ENCODE measurements at places on chromosomes 4 and X.

GRCh38 chr4:40461879-40462278 lies 126.7 kb downstream of the CHRNA9 start:
- no peak for DNase-seq

DNA sequence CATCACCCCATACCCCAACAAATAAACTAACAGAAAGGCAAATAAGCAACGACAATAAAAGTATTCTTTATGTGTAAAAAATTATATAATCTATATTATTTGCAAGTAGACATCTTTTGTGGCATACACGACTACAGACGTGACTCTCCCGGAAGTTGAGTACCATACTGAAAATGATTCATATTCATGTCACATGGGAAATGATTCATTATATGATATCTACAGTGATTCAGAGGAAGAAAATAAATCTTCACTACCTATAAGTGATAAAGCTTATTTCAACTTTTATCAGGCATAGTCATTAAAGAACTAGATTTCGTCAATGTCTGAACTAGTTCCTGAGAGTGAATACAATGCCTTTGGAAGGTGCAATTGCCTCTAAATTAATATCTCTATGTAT lies 4.6 kb upstream of the ANTXR2 start:
- DNase-seq: no peak

DNA sequence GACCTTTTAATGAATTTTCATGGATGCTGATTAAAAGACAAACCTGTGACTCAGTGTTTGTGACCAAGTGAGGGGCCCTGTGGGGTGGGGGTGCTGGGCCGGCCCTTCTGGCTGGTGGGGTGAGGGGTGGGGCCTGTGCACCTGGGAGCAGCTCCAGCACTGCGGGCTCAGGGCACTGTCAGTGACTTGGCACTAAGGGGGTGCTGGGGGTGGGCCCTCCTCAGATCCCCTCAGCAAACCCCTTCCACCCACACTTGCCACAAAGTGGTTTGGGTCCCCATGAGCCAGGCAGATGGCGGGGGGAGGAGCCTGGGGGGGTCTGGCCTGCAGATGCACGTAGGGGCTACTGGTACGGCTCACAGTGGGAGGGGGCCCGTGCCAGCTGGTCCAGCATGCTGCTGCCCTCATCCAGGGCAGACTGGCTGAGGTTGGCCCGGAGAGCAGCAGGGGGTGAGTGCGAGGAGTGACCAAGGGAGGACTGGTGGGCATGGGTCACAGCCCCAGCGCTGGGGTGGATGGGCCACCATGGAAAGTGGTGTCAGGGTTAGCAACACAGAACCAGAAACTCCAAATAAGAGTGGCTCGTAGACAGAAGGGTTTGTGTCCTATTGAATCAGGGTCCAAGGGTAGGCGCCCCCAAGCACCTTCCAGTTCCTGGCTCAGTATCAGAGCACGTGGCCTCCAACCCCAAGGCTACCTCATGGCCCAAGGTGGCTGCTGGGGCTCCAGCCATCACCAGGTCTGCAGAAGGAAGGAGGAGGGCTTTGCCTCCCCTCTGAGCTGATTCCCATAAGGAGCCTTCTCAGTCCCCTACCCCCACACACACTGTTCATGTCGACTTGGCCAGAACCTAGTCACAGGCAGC lies 10.1 kb downstream of the NKX1-1 start:
- DNase-seq: peak; percentile 24

DNA sequence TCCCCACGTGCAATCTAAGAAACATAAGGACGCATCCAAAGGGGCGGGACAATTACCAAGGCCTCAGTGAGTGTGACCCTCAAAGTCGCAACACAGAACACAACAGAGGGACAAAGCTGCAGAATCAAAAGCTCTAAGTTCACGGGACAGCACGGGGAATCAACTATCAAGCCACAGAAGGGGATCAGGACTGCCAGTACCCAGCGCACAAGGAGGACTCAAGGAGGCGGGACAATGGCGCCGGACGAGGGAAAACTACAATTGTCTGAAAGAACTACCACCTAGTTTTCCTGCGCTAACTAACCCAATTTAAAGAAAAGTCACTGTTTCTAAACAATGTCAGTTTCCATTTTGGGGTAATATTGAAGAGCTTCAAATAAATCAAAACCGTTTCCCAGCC lies 1.3 kb downstream of the FAM53A start:
- DNase-seq: no peak

DNA sequence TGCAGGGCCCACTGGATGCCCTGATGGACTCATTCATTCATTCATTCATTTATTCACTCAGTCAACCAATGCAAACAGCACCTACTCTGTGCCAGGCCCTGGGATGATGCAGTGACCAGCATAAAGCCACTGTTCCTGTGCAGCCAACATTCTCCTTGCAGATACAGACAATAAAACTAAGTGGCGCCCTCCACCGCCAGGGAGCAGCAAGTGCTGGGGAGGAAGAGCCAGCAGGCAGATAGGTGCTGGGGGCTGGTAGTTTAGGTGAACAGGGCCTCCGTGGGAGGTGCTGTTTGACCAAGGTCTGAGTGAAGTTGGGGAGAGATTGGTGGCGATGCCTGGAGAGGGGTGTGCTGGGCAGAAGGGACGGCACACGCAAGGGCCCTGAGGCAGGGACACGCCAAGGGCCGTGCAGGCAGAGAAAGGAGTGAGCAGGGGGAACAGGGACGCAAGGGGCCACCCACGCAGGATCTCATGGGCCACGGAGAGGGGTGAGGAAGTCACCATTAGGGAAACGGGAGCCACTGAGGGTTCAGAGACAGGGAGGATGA lies 65.5 kb downstream of the WFS1 start:
- DNase-seq: no peak

DNA sequence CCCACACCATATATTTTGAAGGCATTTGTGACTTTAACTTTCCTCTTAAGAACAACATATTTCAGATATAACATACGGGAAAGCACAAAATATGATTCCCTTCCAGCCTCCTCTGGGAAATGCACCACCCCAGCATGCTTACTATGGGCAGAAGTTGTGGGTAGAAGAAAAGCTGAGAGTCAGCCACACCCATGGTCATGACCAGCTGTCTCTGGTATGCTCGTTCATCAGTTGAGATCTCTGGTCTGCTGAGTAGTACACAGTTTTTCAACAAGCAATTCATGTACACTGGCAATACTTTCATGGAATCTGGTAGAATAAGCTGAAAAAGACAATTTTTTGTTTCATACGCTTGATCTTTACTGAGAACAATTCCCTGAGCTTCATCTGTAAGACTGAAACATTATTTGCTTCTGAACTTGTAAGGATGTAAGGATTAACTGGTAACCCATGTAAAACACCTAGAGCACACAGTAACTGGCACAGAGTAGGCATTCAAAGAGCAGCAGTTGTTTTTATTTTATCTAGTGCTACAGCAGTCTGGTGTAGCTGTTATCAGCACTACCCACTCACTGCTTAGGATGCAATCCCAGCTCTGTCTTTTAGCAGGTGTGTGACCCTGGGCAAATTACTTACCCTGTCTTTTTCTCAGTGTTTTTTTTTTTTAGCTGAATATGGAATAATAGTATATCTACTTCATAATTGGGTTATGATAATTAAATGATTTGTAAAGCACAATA lies 47.6 kb downstream of the METTL14 start:
- DNase-seq: no peak

GRCh38 chr4:165760182-165760581 lies 112.9 kb upstream of the TLL1 start:
- peak; percentile 47 for DNase-seq

DNA sequence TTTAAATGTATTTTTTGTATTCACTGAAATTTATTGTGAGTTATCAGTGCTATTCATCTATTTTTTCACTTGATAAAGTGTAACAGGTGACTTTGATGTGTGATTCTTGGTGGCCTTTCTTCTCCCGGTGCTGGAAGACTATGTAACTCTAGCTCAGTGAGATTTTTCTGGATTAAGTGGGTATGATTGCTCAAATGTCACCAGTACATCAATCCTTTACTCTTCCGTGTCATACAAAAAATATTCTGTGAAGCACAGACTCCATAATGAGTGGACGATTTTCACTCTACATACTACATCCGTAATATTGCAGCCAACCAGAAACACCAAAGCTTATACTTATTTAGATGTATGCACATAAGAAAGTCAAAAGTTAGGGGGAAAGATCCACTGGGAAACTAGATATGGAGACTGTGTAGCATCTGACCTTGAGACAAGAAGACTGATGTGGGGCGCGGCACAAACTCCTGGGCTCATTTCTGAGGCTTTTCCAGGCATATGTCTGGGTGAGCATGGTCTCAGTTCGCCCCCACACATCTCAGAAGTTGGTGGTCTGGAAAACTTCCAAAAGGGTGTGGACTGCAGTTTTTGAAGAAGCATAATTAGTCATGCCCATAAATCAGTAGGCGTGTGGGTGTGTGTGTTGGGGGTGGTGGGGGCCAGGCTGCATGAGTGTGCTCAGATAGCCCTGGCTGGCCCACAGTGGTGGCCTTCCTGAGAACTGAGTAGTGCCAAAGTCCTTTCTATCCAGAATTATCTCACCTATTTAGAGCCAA lies 53.9 kb upstream of the TENM3 start:
- no peak for DNase-seq
